SW 1271 (cell line): ENCODE measurements at places on chromosomes 3 and 15.
A peak's percentile ranks its signal among the peaks of the same experiment; 100 is the strongest.

GRCh38 chr15:58900631-58901030, 32.8 kb downstream of the SLTM start:
- DNase-seq: no peak

DNA sequence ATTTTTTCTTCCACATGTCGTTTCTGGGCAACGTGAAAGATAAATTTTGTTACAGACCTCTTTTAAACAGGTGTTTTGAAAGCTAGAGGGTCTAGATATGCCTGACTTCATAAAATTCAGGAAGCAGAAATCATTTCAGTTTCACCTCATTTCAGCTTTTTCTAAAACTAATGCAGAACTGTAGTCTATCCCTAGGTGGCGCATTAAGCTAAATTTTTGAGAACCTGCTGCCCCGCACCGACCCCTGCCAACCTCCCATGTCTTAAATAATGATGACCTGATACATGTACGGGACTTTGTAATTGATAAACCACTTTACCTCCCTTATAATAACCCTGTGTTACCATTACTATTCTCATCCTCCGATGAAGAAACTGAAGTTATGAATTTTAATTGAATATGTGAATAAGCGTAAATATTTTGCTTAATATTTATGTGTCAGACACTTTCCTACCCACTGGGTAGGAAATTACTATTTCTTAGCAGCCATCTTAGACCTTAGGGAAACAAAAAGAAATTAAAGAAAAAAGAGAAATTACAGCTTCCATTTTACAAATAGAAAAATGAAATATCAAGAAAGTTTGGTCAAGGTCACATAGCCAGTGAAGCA, 78.7 kb upstream of the GCNT3 start:
- DNase-seq: peak; percentile 48

DNA sequence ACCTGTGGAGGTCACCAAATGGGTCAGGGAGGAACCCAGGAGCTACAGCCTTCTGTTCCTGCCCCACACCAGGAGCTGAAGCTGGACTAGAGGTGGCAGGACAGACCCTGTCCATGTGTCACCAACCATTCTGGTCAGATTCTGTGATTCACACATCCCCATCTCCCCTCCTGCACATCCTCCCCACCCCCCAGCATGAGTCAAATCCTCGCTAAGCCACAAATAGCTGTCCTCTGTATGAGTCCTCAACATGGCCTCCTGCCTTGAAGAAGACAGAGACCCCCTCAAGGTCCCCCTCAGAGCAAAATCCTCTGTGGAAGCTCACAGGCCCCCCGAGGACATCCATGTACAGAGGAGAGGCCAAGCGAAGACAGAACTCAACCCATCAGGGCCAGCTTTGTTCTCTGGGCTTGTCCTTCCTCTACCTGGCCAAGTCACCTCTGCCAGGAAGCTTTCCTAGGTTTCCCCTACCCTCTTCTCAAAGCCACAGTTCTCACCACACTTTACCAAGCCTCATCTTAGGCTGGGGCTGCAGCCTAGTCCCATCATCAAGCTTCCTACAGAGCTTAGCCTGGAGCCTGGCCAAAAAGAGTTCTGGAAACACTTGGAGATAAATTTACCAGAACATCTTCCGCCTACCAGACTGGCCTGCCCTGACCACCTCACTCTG, 17.1 kb downstream of the CACNA2D2 start:
- DNase-seq: no peak

DNA sequence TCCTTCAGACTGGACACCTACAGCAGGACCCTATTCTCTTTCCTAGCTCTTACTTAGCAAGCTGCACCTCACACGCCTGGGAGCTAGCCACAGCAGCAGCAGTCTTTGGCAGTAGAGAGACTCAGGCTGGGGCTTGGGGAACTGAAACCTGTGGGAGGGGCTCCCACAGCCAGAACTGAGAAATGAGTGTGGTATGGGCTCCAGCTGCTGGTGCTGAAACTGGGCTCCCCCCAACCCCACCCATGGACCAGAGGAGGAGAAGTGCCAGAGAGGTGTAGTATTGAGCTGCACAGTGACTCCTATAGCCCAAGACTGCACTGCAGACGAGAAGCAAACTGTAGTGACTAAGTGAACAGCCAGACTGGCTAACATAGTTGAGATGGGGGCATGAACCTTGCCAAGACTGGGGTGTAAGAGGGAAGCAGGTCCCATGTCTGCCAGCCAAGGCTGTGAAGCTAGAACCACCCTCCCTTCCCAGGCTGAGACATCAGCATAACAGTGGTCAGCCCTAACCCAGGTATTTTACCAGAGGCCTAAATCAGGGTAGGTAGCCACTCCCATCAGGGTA, 62.5 kb downstream of the MYO5A start:
- DNase-seq: no peak

DNA sequence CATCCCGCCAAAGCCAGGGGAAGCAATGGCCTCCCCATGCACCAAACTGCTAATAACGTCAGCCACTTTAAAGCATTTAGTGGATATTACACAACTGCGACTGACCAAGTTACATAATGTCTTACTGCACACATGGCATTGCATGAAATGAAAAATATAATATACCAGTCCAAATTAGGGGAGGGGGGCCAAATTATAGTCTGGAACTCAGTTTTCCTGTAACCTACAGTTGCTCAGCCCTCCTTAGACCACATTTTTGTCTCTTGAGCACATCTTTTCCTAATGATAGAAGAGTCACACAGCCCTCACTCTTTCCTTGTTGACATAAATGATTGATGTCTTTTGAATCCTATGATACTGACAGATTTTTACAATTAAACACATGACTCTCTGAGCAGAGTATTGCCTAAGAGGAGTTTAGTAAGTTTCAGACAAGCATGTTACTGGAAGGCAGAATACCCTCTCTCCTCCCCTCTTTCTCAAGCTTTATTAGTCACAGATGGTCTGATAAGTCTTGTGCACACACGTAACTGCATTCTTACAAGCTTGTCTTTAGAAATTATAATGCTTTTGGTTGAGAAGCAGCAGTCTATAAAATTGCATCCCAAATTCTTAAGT, 1.1 kb upstream of the PLD1 start:
- DNase-seq: peak; percentile 65

DNA sequence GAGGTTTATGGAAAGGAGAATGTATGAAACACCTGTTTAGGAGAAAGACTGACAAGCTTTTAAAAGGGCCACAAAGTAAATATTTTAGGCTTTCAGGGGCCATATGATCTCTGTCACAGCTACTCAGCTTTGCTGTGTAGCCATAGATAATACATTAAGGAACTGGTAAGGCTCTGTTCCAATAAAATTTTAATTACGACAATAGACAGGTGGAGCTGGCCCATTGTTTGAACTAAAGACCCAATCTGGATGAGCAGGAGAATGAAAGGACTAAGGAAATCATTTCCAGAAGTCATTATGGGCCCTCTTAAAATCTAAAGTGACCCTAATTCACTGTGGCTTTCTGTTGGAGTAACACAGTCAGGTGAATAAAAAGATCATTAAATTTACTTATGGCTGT, 48.5 kb upstream of the SLC12A8 start:
- no peak for DNase-seq

DNA sequence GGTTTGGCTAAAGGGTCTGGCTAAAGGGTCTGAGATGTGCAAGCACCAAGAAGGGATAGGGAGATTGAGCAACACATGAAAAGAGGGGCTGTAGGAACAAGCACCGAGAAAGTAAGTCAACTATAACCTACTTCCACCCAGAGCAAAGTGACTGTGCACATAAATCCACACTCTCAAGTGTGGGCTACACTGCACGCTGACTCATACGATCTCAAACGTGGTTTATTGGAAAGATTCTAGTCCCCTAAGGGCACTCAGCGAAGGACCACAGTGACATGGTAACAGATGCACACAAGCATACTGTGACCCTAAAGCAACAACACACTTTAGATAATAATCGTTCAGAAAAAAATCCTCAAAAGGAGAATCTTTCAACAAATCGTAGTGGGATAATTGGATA, 48.0 kb downstream of the EHHADH start:
- DNase-seq: no peak

DNA sequence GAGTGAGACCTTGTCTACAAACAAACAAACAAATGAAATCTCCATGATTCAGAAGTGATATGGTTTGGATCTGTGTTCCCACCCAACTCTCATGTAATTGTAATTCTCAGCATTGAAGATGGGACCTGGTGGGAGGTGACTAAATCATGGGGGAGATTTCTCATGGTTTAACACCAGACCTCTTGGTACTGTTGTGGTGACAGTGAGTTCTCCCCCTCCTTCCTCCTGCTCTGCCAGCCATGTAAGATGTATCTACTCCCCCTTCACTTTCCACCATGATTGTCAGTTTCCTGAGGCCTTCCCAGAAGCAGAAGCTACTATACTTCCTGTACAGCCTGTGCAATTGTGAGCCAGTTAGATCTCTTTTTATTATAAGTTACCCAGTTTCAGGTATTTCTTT, 438.4 kb upstream of the THBS1 start:
- no peak for DNase-seq
